ENCODE measurements at places on chromosomes 2 and 18.

DNA sequence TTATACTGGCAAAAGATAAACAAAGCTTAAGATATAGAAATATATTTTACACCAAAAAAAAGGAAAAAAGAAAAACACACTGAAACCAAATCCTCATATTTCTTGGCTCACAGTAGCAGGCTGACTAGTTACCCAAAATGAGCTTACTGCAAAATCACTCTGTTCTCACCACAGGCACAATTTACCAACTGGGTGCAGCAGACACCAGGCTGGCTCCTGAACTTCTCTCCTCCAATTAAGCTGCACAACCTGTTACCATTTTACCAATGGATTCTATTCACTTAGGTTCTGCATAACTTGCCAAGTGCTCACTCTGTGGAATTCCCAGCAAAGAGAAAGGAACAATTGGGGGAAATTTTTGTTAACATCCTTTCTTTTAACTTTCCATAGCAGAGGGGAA, 679.3 kb downstream of the ZEB2 start:
- no peak for DNase-seq

DNA sequence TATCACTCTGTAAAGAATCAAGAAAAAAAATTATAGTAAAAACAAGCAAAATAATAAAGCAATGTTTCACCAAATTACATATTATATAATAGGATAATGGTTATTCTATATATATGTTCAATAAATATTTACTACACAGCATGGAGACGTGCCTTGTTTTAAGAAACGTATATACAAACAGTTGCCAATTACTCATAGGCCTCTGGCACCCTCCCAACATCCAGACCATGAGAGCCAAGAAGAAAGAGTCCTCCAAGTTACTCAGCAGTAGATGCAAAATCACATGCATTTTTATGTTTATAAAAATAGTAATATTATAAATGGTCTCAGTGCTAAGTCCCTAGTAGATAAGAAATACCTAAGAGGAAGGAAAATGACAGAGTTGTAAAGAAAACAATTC, 64.8 kb downstream of the REV1 start:
- no peak for DNase-seq

- DNase-seq = no peak
Measured at GRCh38 chr18:32349728-32350395, 120.8 kb downstream of the GAREM1 start.

DNA sequence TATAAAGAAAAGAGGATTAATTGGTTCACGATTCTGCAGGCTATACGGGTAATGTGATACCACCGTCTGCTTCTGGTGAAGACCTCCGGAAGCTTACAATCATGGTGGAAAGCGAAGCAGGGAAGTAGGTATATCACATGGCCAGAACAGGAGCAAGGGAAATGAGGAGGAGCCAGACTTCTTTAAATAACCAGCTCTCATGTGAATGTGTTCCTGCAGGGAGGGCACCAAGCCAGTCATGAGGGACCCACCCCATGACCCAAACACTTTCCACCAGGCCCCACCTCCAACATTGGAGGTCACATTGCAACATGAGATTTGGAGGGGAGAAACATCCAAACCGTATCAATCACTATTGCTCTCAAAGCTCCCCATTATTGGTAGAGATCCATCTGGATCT, 61.8 kb downstream of the EFEMP1 start:
- DNase-seq = no peak

- no peak for DNase-seq
Measured at GRCh38 chr2:222582928-222583327, 73.0 kb downstream of the FARSB start.

DNA sequence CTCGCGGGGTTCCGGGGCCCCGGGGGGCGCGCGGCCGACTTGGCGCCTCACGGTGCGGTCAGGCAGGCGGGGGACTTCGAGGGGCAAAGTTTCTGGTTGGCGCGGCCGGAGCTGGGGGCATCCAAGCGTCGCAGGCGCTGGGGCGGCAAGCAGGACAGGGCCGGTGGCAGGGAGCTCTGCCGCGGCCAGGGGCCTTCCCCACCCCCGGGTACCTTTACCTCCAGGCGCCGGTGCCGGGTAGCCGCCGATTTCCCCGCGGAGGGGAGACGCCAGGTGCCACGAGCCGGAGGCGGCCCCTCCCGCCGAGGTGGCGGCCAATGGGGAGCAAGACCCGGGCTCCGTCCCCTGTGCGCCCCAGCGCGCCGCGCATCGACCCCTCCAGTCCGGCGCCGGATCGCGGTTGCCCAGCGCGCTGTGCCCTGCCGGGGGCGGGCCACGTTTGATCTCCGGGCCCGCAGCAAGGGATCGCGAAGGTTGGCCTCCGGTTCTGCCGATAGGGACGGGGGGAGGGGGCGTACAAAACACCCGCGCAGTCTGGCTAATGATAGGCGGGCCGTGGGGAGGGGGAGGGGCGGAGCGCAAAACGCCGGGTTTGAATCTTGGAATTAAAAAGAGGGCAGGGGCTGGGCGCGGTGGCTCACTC, at the start of gene ST8SIA5:
ST8SIA5 (minus strand) TSS at position 495 of the 643 bp plus-strand sequence. CDS start 545 bp downstream, outside the sequence.
- DNase-seq = no peak

DNA sequence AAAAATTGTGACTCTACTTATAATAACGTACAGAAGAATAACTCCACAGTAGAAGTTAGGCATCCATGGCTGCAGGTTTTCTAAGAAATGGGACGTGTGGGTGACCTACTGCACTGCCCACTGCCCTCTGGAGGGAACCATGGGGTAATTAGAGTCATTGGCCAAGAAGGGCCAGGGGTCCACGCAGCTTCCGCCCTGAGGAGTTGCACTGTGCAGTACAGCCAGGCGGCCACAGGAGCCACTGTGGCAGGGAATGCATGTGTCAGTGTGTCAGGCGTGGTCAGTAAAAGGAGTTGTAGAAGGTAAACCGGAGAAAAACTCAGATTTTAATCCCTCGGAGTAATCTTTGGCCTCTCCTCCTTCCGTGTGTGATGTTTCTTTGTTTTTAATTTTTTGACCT, 24.8 kb downstream of the NCK2 start:
- no peak for DNase-seq

DNA sequence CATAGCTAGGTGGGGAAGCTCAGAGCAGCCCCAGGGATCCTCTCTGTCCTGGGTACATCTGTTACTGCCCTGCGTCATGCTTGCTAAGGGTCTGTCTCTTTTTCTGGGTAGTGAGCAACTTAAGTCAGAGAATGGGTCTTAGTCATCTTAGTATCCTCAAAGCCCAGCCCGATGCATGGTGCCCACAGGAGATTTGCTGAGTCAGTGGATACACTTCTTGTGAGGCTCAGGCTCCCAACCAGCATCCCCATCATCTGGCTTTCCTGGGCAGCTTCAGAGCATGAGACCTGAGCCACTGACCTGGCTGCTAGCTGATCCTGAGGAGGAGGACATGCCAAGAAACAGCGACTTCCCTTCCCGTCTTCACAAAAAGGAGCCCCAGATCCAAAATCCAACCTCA, 10.0 kb downstream of the FOXI3 start:
- no peak for DNase-seq

DNA sequence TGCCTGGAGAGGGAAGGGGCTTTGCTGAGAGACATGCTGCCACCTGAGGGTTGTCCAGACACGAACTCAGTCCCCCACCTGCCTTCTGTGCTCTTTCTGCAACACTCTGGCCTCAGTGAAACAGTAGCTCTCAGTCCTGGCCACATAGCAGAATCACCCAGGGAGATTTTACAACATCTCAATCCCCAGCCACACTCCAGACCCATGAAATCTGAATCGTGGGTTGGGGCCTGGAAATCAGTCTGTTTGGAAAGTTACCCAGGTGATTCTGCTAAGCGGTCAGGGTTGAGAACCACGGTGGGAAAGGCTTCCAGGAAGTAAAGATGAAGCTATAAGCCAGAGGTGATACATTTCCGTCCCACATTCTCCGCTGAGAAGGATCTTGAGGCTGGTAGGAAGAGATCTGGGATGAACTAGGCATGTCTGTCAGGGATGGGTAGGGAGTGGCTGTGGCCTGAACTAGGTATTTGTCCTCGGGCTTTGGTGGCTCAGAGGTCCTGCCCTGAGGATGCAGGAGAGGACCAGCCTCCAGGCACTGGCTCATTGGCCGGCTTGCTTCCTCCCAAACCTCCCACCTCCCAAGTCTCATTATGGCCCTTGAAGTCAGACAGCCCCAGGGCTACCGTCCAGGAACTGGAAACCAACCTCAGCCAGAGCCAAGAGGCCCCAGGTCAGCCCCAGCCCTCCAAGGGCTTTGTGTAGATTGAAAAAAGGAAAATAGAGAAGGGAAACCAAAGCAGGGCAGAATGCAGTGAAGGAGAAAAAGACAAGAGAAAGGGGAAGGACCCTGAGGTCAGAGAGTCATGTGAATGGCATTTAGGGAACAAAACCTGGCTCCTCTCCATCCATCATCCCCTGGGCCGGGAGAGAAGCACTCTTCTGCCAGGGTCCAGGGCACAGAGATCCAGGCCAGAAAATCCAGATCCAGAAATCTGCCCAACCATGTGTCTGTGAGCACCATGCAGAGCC, 119.6 kb downstream of the ZFP36L2 start:
- no peak for DNase-seq

- no peak for DNase-seq
Measured at GRCh38 chr2:74659462-74659861, 5.4 kb downstream of the SEMA4F start.

- DNase-seq = no peak
Measured at GRCh38 chr2:207160115-207160514, 5.6 kb downstream of the KLF7 start.

DNA sequence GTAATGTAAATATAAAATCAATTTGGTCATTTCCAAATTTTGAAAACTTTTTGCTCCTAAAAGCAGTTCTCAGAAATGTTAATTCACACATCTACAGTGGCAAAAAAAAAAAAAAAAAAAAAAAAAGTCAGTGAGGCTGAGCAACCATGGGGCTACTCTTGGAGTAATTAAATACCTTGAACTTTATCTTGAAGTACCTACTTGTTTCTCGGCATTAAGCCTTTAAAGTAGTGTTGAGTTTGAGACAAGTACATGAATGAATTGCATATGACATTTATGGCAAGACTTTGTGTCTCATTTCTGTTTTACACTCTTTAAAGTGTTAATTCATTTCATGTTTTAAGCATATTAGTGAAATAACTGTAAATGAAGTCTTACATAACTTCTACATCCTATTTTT, 613.3 kb downstream of the XIRP2 start:
- no peak for DNase-seq

DNA sequence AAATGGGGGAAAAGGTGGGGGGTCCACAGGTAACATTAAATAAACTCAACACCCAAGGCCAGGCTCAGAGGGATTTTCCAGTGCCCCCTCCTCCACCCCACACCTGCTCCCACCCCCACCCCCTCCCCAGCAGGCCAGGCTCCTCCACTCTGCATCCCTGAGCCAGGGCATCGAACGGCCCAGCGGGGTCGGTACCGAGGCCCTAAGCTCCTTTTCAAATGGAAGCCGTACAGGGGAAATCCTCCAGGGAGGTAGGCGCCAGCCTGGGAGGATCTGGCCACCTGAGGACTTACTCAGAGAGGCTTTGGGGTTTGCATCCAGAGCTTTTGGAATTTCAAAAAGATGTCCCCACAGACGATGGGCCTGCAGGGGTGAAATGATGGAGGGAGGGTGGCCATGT, 46.5 kb downstream of the ZFP36L2 start:
- no peak for DNase-seq

DNA sequence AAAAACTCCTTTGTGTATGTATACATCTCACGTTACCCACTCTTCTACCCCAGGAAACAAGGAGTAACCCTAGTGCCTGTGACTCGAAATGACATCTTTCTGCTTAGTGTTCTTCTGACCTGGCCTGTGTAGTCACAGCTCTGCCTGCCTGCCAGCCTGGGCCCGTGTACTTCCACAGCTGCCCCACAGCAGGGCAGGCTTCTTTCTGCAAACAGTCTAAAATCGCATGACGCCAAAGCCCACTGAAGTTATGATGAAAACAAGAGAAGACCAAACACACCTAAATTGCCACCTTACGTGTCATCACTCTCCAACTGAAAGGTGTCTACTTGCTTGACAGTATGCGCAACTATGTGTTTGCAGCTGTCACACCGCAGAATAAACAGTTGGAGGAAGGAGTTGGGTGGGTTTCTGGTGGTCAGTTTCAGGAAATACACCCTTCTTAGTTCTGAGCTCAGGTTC, 1.5 kb downstream of the GAREM1 start:
- no peak for DNase-seq

- DNase-seq = no peak
Measured at GRCh38 chr2:119744335-119744939, 15.3 kb upstream of the PTPN4 start.

DNA sequence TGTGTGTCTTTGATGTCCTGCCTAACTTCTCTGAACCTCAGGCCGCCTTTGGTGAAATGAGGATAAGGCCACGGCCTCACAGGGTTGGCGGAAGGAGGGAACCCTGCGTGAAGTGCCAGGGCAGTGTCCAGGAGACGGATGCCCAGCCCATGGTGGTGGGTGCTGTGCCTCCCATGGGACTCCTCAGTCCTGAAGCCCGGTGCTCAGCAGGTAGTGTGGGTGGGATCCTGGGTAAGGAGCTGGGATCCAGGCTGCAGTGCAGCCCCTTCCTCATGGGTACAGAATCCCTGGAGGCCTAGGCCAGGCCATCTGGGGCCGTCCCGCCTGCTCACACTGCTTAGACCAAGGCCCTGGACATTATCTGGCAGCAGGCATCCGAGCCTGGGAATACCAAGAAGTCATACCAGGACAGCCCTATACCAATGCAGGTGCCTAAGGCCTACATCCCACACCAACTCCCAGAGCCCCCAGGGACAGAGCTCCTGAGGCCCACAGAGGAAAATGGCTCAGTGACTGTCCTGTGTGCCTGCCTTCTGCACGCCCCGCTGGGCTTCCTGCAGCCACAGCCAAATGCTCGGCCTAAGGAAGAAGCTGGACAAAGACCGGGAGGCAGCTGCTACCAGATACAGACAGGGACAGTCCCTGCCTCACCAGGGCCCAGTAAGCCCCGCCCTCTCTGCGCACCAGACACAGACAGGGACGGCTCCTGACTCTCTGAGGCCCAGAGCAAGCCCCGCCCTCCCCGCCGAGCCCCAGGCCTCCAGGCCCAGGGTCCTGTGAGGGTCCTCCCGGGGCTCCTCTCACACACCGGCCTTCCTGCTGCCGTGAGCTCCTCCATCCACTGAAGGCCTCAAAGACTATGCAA, 78.0 kb downstream of the NDUFA10 start:
- no peak for DNase-seq

DNA sequence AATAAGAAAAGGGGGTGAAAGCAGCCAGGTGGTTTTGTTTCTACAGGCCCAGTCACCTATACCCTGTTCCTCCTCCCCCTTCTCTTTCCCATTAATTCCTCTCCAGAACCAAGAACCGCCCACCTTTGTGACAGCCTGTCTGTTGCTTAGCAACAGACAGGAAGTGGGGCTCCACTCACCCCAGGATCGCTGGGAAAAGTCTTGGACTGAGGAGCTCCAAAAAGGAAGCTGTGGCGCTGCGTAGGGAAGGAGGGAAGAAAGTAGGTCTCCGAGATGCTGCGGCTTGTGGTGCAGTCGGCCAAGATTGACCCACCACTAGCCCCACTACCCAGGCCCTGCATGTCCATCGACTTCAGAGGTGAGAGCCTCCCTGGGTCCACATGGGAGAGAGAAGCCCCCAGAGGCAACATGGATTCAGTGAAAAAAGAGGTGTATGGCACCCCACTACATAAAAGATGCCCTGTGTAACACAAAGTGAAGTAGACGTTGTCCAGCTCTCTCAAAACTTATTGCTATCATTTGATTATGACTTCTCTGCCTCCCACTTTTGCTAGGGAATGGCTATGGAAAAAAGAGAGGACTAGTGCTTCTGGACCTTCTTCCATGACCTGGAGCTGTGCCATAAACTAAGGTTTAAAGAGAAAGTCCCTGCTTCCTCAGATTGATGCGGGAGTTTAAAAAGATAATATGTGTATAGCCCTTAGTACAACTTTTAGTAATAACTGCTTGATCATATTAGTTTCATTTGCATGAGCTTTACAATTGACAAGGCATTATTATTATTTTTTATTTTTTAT, at the start of gene FER1L5:
FER1L5 (plus strand) TSS at position 201 of the 797 bp plus-strand sequence; CDS start at position 274, 73 bp downstream.
- no peak for DNase-seq

- no peak for DNase-seq
Measured at GRCh38 chr2:68878071-68878711, 7.0 kb upstream of the BMP10 start.

Measured in activated CD4-positive, CD25-positive, alpha-beta regulatory T cell treated with anti-CD3 and anti-CD28 coated beads, Interleukin-2, amount 50 U/mL, for 72 hours (primary cell).